ENCODE measurements at places on chromosomes 12 and 14.

GRCh38 chr12:65494537-65494936, 216.1 kb downstream of the MSRB3 start:
- DNase-seq = no peak

GRCh38 chr14:78595797-78596196, 425.6 kb downstream of the NRXN3 start:
- DNase-seq = peak; percentile 18

DNA sequence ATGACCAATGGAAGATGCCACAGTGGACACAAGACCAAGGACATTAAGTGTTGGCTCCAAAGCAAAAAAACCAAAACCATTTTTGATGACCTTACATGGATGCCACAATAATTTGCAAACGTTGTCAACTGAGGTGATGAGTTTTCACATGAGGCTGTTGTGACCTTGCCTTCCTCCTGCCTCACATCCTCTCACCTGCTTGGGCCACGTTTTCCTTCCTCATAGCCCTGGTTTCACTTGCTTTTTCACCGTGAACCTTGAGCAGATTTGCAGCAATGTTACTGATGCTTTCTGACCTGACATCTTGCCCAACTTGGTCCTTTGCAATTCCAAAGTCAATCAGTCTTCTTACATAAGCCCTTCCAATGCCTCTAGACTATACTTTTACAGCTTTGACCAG, 3.7 kb downstream of the KRT6B start:
- DNase-seq = no peak

DNA sequence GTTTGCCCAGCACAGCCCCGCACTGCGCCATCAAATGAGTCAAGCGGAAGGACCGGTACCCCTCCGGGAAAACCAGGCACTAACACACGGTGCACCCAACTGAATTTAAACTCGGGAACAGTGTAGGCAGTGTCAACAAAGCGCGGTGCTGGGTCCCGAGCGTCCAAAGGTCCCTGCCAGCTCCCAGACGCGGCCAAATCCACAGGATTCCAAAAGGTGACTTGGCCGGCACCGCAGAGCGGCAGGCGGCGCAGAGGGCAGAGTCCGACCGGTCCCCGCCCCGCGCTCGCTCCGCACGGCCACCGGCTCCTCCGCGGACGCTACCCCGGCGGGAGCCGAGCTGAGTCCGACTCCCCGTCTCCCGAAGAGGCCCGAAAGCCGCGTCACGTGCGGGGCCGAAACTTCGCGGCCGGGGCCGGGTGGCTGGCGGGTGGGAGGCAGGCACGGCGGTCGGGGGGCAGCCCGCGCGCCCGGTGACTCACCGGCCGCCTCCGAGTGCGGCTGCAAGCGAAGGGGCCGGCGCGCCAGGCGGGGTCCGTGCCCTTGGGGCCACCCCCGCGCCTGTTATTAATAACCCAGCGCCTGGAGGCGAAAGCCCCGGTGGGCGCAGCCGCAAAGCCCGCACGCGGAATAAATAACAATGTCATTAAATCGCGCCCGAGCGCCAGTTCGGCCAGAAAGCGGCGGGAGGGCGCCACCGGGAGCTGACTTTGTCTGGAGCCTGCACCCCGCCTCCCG, 863 bp downstream of the DENND5B start:
- peak; percentile 70 for DNase-seq

DNA sequence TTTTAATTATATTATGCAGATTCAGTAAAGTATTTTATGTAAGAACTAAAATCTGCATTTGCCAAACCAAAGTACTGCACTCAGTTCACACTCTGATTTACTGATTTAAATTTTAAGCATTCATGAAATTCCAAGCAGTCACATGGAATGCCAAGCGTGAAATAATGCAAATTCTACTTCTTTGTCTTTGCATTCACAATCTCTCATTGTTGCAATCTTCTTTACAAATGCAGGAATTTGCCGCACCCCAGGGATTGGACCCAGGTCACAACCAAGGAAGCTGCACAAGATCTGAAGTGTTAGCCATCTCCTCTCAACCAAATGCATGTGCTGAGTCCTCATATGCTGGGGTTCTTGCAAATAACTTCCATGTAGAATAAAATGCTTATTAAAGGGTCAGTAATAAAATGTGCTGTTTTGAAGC, 71.9 kb downstream of the TUNAR start:
- no peak for DNase-seq

DNA sequence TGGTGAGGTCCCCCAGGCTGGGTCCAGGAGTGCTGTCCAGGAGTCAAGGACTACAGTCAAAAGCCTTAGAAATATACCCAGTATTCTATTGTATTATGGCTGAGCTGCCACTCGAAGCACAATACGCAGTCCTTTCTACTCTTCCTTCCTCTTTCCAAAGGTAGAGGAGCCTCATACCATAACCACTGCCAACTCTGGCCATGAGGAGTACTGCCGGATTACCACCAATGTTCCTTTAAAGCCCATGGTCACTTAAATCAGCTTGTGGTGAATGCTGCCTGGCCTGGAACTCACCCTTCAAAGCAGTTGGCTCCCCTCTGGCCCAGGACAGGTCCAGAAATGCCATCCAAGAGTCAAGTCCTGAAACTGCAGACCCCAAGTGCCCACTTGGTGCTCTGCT, 425.4 kb downstream of the SLC16A7 start:
- no peak for DNase-seq

- no peak for DNase-seq
These were observed 78.8 kb downstream of the FGD4 start for GRCh38 chr12:32478166-32478565.

DNA sequence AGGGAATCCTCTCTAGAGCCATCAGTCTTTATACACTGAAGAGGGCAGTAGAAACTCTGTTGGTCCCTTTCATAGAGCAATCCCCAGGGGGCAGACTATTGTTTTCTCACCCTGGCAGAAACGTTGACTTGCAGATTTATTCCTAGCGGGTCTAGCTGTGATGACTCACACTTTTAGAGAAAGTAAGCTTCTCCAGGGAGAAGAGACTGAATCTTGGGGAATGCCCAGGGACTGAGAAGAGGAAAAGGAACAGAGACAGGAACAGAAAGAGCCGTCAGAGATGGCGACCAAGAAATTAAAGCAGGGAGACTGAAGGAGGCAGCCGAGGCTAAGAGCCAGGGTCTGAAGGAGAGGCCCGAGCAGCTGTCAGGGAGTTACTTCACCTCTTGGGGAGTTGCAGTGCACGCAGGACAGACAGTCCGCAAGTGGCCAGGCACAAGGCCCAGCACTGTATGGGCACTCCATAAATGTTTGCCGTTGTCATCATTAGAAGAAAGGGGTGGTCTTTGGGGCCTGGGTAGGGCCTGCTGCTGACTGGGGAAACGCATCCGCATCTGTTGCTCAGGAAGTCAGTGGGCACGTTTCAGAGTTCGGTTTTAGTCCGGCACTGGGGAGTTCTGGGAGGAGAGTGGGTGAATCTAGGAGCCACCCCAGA, 13.0 kb downstream of the PLEKHG6 start:
- peak; percentile 74 for DNase-seq

All from GM12865 (cell line).